ENCODE measurements at places on chromosomes 7 and 10. TPM values are rescaled to one million over a fixed set of nuclear protein-coding genes. Genes with fewer than 3 reads are reported as not detected.

VAX1 gene
- total RNA-seq, result 0.33 TPM

MCMBP gene
- 62.0 TPM for total RNA-seq

LIPJ gene
- 0.22 TPM for total RNA-seq

ARHGAP22 gene
- total RNA-seq, result 7.0 TPM

ABCB1 gene
- 8.0 TPM for total RNA-seq

ECHDC3 gene
- total RNA-seq, result 15.7 TPM

RAPGEF5 gene
- 90.2 TPM for total RNA-seq

GPER1 gene
- total RNA-seq, result 4.1 TPM

TWIST1 gene
- 24.9 TPM for total RNA-seq

CALML3 gene
- 0.33 TPM for total RNA-seq

SFTPA1 gene
- total RNA-seq, result not detected

CDHR1 gene
- total RNA-seq, result 150 TPM

SEMA3E gene
- total RNA-seq, result 9.2 TPM

RNF32 gene
- 10.7 TPM for total RNA-seq

NKX1-2 gene
- total RNA-seq, result not detected

FAM171A1 gene
- total RNA-seq, result 35.1 TPM

C7orf57 gene
- total RNA-seq, result 0.22 TPM

C1QL3 gene
- 3.4 TPM for total RNA-seq
